ENCODE measurements at places on chromosomes 12 and 14. TPM values are rescaled to one million over a fixed set of nuclear protein-coding genes. Genes with fewer than 3 reads are reported as not detected.

The GALNT9 gene
- 8.5 TPM for polyA plus RNA-seq

The SMOC1 gene
- 2.4 TPM for polyA plus RNA-seq

The CELA1 gene
- polyA plus RNA-seq = 0.19 TPM

The KRT6C gene
- polyA plus RNA-seq = not detected

The AICDA gene
- polyA plus RNA-seq = 0.50 TPM

The SLC11A2 gene
- polyA plus RNA-seq = 51.7 TPM

The SLC6A13 gene
- 45.9 TPM for polyA plus RNA-seq

The SIRT4 gene
- polyA plus RNA-seq = 3.6 TPM

The IAPP gene
- polyA plus RNA-seq = not detected

The PZP gene
- polyA plus RNA-seq = 0.44 TPM

The SYT10 gene
- polyA plus RNA-seq = 1.1 TPM

The RND1 gene
- polyA plus RNA-seq = 2.5 TPM

The SLC25A47 gene
- polyA plus RNA-seq = 0.18 TPM

The CLEC6A gene
- 0.10 TPM for polyA plus RNA-seq

The KCNJ8 gene
- polyA plus RNA-seq = 16.3 TPM

The REP15 gene
- polyA plus RNA-seq = 1.0 TPM

The GUCY2C gene
- 0.62 TPM for polyA plus RNA-seq

The TAS2R19 gene
- polyA plus RNA-seq = 1.4 TPM

The CLEC2A gene
- polyA plus RNA-seq = not detected

The ERBB3 gene
- 103 TPM for polyA plus RNA-seq

The B4GALNT3 gene
- polyA plus RNA-seq = 15.7 TPM

The GPRC5D gene
- 1.1 TPM for polyA plus RNA-seq

The ATG2B gene
- 32.0 TPM for polyA plus RNA-seq

The PLEKHG7 gene
- polyA plus RNA-seq = not detected

The FOXN4 gene
- polyA plus RNA-seq = 0.92 TPM

The TRHDE gene
- 5.4 TPM for polyA plus RNA-seq

The PTPRB gene
- polyA plus RNA-seq = 7.5 TPM

The ADAM21 gene
- 0.61 TPM for polyA plus RNA-seq

The GALNT6 gene
- polyA plus RNA-seq = 7.5 TPM

The ANKRD33 gene
- 0.22 TPM for polyA plus RNA-seq

The ACSS3 gene
- 22.3 TPM for polyA plus RNA-seq

The SIX6 gene
- not detected for polyA plus RNA-seq

The PITPNM2 gene
- 4.9 TPM for polyA plus RNA-seq

The C14orf39 gene
- polyA plus RNA-seq = 0.60 TPM

The GLIPR1 gene
- 12.4 TPM for polyA plus RNA-seq

The AMDHD1 gene
- polyA plus RNA-seq = 1.5 TPM

The CCDC85C gene
- polyA plus RNA-seq = 19.0 TPM

The ARHGAP9 gene
- 1.9 TPM for polyA plus RNA-seq

The TC2N gene
- 15.9 TPM for polyA plus RNA-seq

The KRT3 gene
- polyA plus RNA-seq = not detected

The GSG1 gene
- 0.58 TPM for polyA plus RNA-seq

The MANSC1 gene
- polyA plus RNA-seq = 35.4 TPM

The MYH6 gene
- polyA plus RNA-seq = 0.27 TPM

The MYF6 gene
- polyA plus RNA-seq = 0.26 TPM

The C1R gene
- polyA plus RNA-seq = 33.9 TPM

The ACOT6 gene
- not detected for polyA plus RNA-seq

The TBPL2 gene
- 0.11 TPM for polyA plus RNA-seq

The SAMD4A gene
- 16.9 TPM for polyA plus RNA-seq

The CCDC175 gene
- polyA plus RNA-seq = 1.8 TPM

The RPS6KA5 gene
- 7.5 TPM for polyA plus RNA-seq

The CACNA2D4 gene
- 3.2 TPM for polyA plus RNA-seq

The RNASE3 gene
- polyA plus RNA-seq = 0.57 TPM

The RNASE1 gene
- 359 TPM for polyA plus RNA-seq

The TAS2R13 gene
- polyA plus RNA-seq = 0.14 TPM

The CCDC197 gene
- not detected for polyA plus RNA-seq

The SPTLC2 gene
- 72.9 TPM for polyA plus RNA-seq

The ANG gene
- 4.7 TPM for polyA plus RNA-seq

Data from left renal pelvis (tissue), 4 donors.